ENCODE measurements at places on chromosomes 1 and 21. TPM values are rescaled to one million over a fixed set of nuclear protein-coding genes. Genes with fewer than 3 reads are reported as not detected.

Gene DCDC2B
- not detected for total RNA-seq

Gene ASPM
- 2.9 TPM for total RNA-seq

Gene RIPK4
- total RNA-seq = 20.5 TPM

Gene OR10Z1
- total RNA-seq = not detected

Gene SCP2
- total RNA-seq = 258 TPM

Gene SH2D1B
- 0.82 TPM for total RNA-seq

Gene KRTAP15-1
- not detected for total RNA-seq

Gene RUNX3
- 1.5 TPM for total RNA-seq

Gene KCND3
- 3.0 TPM for total RNA-seq

Measured in transverse colon (tissue), 4 donors.